ENCODE measurements at places on chromosomes 16 and 17.

DNA sequence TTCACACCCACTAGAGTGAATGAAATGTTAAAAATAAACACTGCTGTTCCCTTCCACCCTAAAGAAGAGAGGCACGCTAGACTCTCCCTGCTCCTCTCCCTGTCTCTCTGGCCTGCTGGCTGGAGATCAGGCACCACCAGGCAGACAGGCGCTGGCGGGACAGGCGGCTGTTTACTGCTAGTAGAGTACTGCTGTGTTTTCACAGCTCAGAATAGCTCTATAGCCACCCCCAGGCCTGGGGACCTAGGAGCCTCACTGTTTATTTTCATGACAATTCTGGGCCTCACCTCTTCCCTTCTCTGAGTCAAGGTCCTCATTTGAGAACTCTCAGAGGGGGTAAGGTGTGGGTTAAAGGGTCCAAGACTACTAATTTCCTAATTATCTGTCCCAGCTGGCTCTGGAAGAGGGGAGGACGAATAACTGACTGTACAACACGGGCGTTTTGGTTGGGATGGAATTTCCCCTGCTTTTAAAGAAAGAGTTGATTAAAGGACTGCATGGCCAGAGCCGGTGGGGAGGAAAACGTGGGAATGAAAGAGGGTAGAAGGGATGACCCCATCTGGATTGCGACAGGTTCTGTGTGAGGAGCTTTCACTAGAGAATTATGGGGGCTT lies 9.0 kb upstream of the G6PC1 start:
- no peak for DNase-seq

DNA sequence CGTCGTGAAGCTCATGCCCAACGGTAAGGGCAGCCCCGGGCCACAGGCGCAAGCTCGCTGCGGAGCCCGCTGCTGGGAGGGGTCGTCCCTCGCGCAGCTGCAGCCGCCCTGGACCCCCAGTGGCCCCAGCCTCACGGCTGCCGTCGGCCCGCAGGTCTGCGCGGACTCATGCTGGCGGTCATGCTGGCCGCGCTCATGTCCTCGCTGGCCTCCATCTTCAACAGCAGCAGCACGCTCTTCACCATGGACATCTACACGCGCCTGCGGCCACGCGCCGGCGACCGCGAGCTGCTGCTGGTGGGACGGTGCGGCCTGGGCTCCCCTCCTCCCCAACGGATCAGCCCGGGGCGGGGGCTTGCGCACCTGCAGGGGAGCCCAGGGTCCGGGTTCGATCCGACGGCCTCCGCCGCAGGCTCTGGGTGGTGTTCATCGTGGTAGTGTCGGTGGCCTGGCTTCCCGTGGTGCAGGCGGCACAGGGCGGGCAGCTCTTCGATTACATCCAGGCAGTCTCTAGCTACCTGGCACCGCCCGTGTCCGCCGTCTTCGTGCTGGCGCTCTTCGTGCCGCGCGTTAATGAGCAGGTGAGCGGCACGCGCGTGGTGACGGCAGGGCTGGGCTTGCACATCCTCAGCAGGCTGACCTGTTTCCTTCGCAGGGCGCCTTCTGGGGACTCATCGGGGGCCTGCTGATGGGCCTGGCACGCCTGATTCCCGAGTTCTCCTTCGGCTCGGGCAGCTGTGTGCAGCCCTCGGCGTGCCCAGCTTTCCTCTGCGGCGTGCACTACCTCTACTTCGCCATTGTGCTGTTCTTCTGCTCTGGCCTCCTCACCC lies 5.8 kb downstream of the SLC5A2 start:
- no peak for DNase-seq

GRCh38 chr16:17493012-17493411 lies 22.3 kb upstream of the XYLT1 start:
- DNase-seq, result no peak

GRCh38 chr17:29252101-29252791 lies 5.6 kb downstream of the CRYBA1 start:
- no peak for DNase-seq

DNA sequence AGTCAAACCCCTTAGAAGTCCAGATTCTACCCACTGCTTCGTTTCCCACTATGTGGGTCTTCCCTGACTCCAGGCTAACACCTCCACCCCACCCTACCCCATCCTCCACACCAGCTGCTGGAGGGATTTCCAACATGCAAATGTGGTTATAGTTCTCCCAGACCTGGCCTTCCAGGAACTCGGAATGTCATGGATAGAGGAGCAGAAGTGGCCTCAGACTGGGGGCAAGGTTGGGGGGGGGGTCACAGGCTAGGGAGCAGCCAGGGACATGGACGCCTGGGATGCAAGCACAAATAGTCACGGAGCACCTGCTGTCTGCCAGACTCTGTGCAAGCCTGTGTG lies 2.0 kb downstream of the CAMKK1 start:
- DNase-seq, result no peak

DNA sequence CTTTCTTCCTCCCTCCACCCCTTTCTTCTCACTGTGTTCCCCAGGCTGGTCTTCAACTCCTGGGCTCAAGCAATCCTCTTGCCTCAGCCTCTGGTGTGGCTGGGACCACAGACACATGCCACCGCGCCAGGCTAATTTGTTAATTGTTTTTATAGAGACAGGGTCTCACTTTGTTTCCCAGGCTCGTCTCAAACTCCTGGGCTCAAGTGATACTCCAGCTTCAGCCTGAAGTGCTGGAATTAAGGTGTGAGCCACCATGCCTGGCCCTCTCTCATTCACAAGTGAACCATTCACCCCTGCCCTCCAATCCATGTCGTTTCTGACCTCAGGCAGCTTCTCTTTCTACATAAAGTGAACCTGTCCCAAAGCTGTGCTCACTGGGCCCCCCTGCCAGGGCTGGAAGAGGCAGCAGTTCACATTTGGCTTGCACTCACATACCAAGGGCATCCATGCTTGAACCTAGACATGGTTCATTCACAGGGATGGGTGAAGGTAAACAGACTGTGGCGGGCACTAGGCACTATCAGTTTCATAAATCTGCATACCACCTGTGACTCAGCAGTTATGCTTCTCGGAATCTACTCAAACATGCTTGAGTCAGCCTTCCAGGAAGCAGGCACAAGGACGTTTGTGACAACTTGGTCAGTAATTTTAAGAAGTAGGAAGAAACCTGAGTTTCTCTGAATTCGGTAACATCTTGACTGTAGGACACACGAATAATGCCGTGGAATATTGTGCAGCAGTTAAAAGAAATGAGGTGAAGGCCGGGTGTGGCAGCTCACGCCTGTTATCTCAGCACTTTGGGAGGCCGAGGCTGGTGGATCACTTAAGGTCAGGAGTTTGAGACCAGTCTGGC lies 6.0 kb upstream of the RNF213 start:
- peak; percentile 33 for DNase-seq

DNA sequence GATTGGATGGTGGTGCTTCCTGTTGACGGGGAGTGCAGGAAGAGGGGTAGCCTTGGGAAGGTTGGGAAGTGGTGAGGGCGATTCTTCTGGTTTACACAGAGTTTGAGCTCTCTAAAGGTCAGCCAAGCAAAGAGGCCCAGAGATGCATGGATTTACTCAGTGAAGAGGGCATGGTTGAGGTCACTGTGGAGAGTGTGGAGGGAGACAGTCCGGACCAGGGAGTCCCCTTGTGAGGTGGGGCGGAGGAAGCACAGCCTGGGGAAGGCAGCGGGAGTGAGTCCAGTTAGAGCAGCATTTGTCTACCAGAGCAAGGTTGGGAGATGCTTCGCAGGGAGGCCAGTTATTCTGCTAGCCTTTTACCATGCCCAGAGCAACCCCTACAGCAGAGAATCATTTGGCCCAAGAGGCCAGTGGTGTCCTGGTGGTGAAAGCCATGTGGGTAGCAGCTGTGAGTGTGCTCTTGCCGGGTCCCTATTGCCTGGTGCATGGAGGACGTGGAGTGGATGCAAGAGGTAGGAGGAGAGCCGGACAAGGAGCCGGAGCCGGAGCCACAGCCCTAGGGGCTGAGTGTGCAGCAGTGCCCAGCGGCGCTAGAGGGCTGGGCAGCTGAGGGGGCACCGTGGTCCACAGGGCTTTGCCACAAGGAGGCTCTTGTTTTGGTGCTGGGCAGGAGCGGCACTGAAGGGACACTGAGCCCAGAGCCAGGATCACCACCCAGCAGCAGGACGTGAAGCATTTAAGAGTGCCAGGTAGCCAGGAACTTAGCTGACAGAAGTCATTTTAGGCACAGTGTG lies 27.7 kb downstream of the PRMT7 start:
- no peak for DNase-seq

DNA sequence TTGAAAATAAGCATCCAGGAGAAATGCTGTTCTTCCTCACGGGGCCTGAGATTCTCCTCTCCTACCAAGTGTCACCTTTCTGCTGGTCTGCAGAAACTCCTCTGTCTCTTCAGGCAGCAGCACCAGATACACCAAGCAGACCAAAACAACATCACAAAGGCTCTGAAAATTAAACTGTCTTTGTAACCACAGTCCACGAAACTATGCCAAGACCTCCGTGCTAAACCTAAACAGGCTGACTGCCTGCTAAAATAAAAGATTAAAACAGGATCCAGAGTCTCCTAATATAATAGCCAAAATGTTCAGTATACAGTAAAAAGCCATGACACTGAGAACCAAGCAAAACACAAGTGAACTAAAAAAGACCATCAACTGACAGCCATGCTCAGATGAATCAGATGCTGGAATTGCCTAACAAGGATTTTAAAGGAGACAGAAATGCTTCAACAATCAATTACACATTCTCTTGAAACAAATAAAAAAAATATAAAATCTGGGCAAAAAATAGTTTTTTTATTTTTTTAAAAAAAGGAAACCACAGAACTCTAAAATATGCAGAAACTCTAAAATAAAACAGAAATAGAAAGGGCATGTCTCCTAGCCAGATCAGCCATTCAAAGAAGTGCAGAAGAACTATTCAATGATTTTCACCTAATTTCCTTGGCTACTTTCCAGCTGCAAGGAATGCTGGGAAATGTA lies 50.3 kb upstream of the TOX3 start:
- DNase-seq, result no peak

- no peak for DNase-seq
Measured at GRCh38 chr17:81115749-81116464, 49.4 kb upstream of the PVALEF start.

- DNase-seq, result no peak
Measured at GRCh38 chr17:10871914-10872313, 34.0 kb upstream of the PIRT start.

DNA sequence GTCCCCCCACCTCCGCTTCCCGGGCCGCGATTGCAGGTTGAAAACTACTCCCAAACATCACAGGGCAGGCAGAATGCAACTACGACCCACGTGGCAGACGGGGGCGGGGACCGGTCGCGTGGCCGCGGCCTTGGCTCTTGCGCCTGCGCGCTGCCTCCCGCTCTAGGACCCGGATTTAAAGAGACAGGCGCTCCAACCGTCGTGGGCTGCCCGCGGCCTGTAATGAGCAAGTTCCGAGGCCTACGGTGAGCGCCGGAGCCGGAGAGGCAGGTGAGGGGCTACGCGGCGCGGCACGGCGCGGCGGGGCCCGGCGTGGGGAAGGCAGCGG lies at the start of gene LIG3:
TSS of gene LIG3 (plus strand) at position 160 of the 328 bp plus-strand sequence. CDS start 2,494 bp downstream, outside the sequence.
- DNase-seq, result peak; percentile 100

DNA sequence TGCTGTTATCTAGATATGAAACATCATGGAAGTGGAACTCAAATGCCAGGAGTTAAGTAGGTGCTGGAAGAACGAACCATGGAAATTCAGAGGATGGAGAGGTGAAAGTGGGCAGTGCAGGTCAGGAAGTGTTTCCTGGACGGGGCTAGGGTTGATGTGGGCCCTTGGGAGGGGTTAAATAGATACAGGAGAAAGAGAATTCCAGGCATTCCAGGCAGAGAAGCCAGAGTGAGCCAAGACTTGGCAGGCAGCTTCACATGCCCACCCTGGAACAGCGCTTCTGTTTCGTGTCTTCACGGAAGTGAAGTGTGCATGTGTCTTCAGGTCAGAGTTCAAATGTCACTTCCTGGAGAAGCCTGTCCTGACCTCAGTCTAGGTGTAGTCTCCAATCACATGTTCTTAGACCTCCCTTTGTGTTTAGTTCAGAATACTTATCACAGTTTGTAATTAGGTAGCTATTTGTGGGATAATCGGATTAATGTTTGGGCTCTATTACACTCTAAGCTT lies 41.3 kb downstream of the GP2 start:
- peak; percentile 25 for DNase-seq

GRCh38 chr17:65388911-65389310 lies 172.5 kb downstream of the AXIN2 start:
- no peak for DNase-seq

- no peak for DNase-seq
Measured at GRCh38 chr16:78317564-78318240, 218.2 kb downstream of the WWOX start.

All from D341Med (cell line).